ENCODE measurements at places on chromosomes 6 and 20.
A peak's percentile ranks its signal among the peaks of the same experiment; 100 is the strongest.

GRCh38 chr6:115717062-115717461 lies 343.6 kb downstream of the FRK start:
- DNase-seq, result no peak

GRCh38 chr6:132687306-132687705 lies 26.5 kb downstream of the VNN1 start:
- DNase-seq, result peak; percentile 3

DNA sequence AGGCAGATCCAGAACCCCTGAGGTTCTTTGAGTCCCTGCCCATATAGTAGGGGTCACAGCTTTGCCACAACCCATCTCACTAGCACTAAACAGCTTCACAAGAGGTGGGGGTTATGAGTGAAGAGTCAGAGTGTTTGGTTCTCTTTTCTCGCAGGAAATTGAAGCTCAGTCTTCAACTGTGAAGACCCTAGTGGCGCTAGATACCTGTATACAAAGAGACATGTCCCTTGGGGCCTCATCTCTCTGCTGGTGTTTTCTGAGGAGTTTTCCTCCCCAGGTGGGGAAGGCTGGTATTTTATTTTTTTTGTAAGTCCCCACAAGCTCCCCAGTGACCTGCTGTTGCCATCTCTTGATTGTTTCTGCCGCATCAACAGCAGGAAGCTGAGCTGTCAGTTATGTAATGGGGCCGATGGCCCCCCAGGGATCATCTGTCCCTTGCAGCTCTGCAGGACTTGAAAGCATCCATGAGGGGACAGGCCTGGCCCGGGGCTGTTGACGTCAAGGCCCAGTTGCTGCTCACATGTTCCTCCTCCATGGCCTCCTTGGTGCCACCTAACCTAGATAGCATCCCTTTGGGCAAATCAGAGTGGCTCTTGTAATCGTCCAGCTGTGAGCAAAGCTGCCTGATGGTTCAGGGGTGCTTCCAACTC lies 23.1 kb downstream of the STK35 start:
- no peak for DNase-seq

GRCh38 chr20:37363221-37364012 lies 17.5 kb downstream of the SRC start:
- DNase-seq, result no peak

- DNase-seq, result no peak
Observed at GRCh38 chr20:2387180-2387577, 6.5 kb downstream of the TGM6 start.

- no peak for DNase-seq
Observed at GRCh38 chr6:39362487-39362865, 40.0 kb upstream of the KCNK16 start.

GRCh38 chr6:158894193-158894592 lies 75.0 kb upstream of the EZR start:
- peak; percentile 68 for DNase-seq
